ENCODE measurements at places on chromosomes 1 and 21.

- DNase-seq = no peak
Measured at GRCh38 chr1:234842726-234843641, 233.0 kb upstream of the IRF2BP2 start.

DNA sequence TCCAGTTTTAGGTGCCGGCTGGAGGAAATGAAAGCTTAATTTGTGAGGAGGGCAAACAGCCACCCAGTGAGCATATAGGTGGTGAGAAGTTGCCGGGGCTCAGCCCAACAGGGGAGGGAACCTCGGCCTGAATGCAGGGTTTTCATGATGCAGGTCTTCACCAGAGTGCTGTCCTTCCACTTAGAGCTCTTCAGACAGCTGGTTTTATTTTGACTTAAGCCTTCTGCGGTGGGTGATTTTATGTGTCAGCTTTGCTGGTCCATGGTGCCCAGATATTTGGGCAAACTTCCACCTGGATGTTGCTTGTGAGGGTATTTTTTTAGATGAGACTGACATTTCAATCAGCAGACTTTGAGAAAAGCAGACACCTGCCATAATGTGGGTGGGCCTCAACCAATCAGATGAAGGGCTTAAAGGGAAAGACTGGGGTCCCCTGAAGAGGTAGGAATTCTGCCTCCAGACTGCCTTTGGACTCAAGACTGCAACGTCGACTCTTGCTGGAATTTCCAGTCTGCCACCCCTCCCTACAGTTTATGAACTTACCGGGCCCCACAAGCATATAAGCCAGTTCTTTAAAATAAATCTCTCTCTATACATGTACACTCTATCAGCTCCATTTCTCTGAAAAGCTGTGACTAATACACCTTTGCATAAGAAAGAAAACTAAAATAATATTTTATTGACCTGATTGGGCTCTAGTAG is 72.8 kb downstream of the RHOU start:
- DNase-seq = no peak

DNA sequence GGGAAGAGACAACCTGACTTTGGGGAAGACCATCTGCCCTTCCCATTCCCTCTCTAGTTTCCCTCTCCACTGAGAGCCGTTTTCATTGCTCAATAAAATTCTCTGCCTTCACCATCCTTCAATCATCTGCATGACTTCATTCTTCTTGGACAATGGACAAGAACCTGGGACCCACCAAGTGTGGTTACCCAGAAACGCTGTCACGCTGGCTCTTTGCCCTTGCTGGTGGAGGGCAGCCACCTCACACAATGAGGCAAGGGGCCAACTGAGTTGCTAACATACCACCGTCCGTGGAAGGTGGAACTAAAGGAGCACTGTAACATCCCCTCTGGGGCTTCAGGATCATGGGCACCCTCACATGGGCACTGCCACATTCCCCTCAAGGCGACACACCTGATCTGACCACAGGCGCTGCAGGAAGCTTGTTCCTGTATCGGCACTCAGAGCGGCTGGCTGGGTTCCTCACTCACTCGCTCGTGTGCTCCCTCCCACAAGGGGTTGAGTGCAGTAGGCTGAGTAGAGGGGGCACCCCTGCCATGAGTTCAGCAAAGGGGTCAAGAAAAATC is 652.4 kb downstream of the PLPP3 start:
- no peak for DNase-seq

- no peak for DNase-seq
Measured at GRCh38 chr1:228044961-228045360, 37.5 kb upstream of the ARF1 start.

DNA sequence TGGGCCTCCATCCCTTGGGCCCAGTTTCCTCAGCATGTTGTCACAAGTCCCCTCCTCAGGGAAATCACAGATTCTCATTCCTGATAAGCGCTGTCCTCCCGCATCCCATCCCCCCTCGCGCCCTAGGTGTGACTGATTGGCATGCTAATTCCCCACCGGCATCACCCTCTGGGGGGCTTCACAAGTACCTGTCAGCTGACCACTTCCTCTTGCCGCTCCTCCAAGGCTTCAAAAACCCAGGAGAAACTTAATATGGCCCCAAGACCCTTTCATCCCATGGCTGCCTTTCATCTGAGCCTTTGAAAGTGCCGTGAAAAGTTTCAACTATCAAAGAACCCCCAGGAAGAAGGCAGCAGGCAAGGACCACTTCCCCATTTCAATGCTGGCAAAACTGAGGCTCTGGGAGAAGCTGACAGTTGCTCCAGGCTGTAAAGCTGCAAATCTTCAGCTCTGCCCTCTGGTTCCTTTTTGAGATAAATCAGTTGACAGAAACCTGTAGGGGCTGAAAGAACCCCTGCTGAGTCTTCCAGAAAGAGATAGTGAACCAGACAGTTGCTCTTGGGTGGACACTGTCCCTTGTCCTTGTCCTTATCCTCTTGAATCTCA is 12.8 kb upstream of the MIXL1 start:
- DNase-seq = no peak
